ENCODE measurements at places on chromosomes 7 and 10.

DNA sequence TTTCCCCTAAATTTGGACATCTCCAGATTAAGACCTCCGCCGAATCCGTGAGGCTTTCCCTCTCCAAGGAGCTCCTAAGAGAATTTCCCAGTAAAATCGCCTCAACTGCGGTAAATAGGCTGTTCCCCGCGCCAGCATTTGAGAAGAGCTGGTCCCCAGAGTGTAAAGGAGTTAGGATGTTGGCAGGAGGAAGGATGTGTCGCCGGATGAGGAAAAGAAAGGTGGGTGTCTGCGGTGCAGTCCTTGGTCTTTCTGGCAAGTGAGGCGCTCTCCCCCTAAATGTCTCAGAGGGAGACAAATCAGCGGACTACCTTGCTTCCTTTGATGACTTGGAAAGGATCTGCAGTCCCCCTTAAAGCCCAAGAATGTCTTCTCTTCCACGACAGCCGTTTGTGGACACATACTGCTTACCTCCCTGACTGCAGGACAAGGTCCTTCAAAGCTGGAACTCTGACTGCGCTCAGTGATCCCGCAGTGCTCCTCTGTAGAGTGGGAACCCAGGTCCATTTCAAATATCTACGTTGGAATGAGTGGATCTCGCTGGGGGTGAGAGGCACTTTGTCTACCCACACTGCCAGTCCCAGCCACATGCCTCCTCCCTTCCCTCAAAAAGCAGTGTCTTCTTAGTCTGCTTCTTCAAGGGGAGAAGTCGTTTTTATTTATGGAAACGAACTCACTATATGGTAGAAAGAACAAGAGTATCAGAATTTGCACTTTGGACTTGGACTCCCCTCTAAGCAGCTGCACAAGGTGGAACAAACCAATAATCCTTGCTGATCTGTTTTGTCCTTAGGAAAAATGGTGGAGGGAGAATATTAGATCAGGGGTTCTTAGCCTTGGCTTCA, 1.1 kb upstream of the DLG5 start:
- DNase-seq = no peak

DNA sequence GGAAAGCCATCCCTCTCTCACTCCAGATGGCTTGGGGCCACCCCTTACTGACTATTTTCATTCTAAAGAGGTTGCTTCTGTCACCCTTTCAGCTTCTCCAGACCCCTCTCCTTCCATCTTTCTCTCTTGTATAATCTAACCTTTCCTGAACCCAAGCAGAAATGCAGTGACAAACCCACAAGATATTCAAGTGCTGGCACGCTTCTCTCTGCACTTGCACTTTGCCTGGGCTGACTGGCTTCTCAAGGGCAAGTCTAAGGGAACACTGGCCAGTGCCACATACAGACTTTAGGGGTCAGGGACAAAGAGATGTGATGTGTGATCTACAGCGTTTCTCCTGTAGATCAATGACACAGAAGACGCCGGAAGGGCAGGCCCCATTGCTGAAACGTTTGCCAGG, 150.4 kb upstream of the LANCL2 start:
- DNase-seq = no peak

DNA sequence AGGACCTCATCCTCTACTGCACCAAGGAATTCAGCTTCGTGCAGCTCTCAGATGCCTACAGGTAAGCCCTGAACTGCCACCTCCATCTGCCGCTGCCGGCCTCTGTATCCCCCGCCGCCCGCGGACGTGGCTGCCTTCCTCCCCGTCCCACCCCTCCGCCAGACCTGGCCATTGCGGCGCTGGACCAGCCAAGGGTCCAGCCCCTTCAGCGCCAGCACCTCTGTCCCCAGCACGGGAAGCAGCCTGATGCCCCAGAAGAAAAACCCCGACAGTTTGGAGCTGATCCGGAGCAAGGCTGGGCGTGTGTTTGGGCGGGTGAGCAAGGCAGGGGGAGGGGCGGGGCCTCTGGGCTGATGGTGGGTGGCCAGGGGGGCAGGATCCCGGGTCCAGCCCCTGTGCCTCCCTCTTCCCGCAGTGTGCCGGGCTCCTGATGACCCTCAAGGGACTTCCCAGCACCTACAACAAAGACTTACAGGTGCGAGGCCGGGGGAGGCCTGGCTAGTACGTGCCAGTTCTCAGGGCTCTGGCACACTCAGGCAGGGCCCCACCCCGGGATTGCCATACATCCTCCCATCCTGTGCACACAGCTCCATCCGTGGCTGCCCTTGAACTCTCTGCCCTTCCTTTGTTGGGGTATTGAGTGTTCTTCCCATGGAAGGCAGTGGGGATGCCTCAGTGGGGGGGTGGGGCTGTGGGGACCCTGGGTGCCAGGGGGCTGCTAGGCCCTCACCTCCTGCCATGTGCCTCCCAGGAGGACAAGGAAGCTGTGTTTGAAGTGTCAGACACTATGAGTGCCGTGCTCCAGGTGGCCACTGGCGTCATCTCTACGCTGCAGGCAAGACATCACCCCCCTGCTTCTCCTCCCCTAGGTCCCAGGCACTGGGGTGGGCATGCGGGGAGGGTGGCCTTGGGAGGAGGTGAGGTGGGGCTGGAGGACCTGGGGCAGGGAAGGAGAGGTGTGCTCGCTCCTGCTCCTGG, 13.5 kb downstream of the ASL start:
- no peak for DNase-seq

DNA sequence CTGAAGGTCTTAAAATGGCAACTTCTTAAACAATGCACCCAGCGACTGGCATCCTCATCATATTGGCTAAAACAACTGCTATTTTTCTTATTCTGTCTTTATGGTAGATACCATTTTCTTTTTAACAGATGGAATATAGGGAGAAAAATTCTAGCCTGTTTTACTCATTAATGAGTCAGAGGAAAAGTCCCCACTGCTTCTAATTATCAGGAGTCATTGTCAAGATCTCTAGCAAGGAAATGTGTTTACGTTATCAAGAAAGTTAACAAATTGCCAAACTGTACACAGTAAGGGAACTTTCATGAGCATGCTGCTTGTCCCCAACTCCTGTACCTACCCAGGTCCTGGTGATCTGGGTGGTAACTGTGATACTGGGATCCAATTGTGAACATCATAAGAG, 117.7 kb upstream of the KIAA1217 start:
- no peak for DNase-seq

DNA sequence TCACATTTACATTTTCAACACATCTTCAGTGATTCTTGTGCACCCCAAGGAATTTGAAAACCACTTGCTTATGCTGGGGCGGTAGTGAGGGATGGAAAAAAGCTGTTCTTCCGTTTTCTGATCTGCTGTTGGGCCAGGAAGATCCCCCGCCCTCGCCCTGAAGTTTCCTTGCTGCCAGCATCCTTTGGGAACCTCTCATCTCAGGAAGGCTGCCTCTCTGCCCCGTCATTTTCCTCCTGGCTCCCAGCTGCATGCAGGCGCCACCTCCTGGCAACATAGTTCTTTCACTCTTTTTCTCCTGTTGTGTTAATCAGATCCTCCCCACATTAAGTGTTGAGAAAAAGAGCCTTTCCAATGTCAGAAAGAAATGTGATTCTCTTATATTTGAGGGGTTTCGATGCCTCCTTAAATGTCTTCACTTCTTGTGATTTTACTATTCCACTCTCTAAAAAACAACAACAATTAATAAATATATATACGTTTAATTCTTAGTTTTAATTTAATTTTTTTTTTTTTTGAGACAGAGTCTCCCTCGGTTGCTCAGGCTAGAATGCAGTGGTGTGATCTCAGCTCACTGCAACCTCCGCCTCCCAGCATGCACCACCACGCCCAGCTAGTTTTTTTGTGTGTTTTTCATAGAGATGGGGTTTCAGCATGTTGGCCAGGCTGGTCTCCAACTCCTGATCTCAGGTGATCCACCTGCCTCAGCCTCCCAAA, 122.9 kb downstream of the RALA start:
- DNase-seq = peak; percentile 38
